ENCODE measurements at places on chromosomes 12 and 14.

DNA sequence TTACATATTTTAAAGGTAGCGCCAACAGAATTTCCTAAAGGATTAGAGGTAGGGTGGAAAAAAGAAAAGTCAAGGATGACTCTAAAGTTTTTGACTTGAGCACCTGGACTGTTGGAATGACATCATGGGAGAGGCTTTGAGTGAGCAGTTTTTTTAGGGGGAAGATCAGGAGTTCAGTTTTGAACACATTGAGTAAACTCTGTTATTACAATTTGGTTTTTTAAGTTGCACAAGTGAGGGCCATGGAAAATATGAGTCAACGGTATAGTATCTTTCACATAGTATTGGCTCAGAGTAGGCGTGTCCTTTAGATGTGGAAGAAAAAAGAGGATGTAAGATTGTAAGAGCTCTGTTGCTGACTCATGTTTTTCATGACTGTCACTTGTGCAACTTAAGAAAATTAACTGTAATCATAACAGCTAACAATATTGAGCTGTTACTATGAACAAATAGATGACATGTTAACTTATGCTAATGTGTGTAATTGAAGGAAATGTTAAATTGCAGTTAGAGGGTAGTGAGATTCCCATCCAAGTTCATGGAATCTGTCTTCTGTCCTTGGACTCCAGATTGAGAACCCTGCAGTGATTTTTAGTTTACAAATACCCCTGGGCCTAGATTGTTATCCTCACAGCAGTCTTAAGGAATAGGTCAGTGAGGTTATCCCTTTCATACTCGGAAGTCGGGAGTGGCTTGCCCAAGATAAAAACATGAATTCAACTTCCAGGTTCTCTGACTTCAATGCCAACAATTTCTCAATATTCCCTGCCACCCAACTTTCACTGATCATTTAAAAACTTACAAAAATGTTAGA lies 48.2 kb upstream of the ATP2B1 start:
- H3K36me3 ChIP-seq: no peaks in the 10 kb centered on the region
- H3K4me1 ChIP-seq: peaks cover 28% of the 10 kb centered on the region
- H3K27me3 ChIP-seq: peaks cover 2% of the 10 kb centered on the region
- DNase-seq: peak; percentile 27
- H3K27ac ChIP-seq: peak overlapping the region; percentile 56

DNA sequence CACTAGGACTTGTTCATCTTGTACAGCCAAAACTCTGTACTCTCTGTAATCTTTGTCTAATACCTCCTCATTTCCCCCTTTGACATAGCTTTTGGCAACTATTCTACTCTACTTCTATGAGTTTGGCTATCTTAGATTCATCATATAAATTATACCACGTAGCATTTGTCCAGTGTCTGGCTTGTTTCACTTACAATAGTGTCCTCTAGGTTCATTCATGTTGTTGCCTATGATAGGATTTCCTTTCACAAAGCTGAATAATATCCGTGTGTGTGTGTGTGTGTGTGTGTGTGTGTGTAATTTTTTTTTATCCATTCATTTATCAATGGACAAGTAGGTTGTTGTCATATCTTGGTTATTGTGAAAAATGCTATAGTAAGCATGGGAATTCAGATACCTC lies 209.5 kb downstream of the KCNC2 start:
- no peak overlapping the region for H3K27ac ChIP-seq
- H3K4me1 ChIP-seq: no peaks in the 10 kb centered on the region
- no peaks in the 10 kb centered on the region for H3K27me3 ChIP-seq
- DNase-seq: no peak
- H3K4me3 ChIP-seq: no peak overlapping the region
- no peaks in the 10 kb centered on the region for H3K36me3 ChIP-seq

DNA sequence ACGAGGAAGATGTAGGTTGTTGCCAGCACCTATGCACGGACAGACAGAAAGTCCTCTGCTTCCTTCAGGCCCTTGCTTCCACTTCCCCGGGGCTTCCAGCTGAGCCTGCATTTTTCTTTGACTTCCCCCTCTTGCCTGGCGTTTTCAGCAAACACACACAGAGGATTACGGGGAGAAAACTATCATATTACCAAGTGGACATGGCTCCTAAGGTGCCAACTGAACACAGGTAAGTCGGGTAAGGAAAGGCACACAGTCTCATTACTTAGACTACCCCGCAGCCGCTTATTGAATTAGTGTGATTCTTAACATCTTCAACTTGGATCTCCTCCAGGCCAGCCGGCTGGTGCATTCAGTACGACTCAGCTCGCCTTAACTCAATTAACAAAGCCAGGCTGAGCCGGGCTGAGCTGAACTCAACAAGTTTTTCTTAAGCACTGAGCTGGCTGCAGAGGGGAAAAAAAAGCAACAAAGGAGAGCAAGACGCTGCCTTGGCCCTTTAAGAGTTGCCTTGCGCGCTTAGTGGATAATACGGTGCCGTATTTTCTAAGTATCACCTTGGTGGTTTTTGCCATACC lies 19.2 kb upstream of the MAP1LC3B2 start:
- H3K4me3 ChIP-seq: no peak overlapping the region
- H3K4me1 ChIP-seq: peaks cover 33% of the 10 kb centered on the region
- no peaks in the 10 kb centered on the region for H3K27me3 ChIP-seq
- H3K36me3 ChIP-seq: no peaks in the 10 kb centered on the region
- DNase-seq: no peak

DNA sequence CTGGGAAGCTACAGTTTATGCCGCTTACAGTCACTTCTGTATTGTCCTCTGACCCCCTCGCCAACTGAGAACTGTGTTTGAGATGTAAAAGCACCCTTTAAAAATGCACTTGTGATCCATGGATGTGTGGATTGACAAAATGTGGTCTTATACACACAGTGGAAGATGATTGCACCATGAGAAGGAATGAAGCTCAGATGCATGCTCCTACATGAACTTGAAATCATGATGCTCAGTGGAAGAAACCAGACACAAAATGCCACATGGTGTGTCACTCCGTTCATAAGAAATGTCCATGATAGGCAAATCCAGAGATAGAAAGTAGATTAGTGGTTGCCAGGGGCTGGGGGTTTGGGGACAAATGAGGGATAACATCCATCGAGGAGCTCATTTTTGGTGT lies 58.0 kb downstream of the PITPNM2 start:
- H3K27me3 ChIP-seq: no peaks in the 10 kb centered on the region
- H3K4me3 ChIP-seq: no peak overlapping the region
- DNase-seq: no peak
- H3K36me3 ChIP-seq: no peaks in the 10 kb centered on the region
- H3K27ac ChIP-seq: no peak overlapping the region

DNA sequence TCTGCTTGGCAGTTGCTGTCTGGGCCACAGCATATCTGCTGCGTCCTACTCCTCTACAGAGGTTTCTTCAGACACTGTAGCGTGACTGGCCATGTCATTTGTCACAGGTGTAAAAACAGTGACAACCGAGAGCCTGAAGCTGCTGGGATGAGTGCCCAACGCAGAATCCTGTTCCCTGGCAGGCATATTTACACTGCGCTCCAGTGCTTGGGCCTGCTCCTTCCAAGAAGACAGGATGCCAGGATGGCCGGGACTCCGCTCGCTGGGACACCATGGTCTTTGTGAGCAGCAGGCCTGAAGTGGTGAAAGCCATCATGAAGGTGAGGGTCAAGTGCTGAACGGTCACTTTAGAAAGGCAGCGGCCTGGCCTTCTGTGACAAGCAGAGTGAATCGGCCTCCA lies 171.4 kb downstream of the EMP1 start:
- no peak for DNase-seq
- no peaks in the 10 kb centered on the region for H3K36me3 ChIP-seq
- no peak overlapping the region for H3K4me3 ChIP-seq
- peaks cover 2% of the 10 kb centered on the region for H3K27me3 ChIP-seq
- no peaks in the 10 kb centered on the region for H3K4me1 ChIP-seq

DNA sequence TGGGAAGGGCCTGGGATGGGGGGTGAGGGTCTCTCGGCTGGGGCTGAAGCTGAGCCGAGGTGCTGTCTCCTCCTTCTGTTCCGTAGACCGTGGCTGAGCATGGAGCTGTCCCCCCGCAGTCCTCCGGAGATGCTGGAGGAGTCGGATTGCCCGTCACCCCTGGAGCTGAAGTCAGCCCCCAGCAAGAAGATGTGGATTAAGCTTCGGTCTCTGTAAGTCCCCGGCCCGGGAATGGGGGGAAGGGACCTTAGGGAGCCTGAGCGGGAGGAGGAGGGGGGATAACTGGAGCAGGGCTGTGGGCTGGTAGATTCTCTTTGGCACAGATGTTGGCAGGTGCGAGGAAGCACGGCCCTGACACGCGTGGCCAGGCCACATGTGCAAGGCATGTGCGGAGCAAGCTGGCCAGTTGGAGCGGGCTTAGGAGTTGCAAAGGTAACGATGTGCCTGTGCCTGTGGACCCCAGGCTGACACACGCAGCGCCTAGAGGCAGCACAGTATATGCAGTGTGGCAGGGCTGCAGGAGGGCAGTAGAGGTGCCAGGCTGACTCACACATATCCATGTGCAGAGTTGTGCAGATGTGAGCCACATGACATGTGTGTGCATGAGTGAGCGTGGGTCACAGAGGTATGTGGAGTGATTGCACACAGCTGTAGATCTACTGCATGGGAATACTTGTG lies 512 bp downstream of the PDE1B start:
- H3K4me1 ChIP-seq: peaks cover 21% of the 10 kb centered on the region
- no peak overlapping the region for H3K27ac ChIP-seq
- peaks cover 24% of the 10 kb centered on the region for H3K36me3 ChIP-seq
- H3K4me3 ChIP-seq: peak overlapping the region; percentile 74
- DNase-seq: no peak

GRCh38 chr12:65443038-65443437 lies 164.6 kb downstream of the MSRB3 start:
- H3K4me1 ChIP-seq: no peaks in the 10 kb centered on the region
- H3K27me3 ChIP-seq: peaks cover 2% of the 10 kb centered on the region
- H3K27ac ChIP-seq: no peak overlapping the region

DNA sequence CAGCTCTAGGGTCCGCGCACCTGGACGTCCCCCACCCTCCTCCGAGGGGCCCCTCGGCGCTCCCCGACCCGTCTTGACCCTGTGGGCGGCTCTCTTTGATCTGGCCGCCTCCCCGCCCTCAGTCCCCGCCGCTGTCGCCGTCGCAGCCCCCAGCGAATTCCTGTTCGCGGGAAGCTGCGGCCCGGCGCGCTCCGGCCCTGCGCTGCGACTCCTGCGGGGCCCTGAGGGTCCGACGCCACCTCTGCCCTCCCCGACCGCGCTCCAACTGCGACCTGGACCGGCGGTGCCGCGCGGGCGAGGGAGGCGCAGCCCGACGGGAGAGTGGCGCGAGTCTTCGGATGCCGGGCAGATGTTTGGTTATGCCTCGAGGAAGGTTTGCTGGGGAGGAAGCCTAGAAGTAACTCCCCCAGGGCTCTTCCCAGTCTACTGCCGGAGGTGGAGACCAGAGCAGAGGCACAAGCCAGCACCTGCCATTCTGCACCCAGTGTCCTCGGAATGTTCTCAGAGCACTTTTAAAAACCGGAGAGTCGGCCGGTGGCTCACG lies 440 bp upstream of the ISM2 start:
- peaks cover 3% of the 10 kb centered on the region for H3K4me1 ChIP-seq
- H3K27ac ChIP-seq: no peak overlapping the region
- DNase-seq: no peak
- peak overlapping the region; percentile 54 for H3K4me3 ChIP-seq
- H3K27me3 ChIP-seq: peaks cover 37% of the 10 kb centered on the region

- DNase-seq: no peak
- no peaks in the 10 kb centered on the region for H3K4me1 ChIP-seq
Observed at GRCh38 chr14:96139169-96139568, 65.5 kb upstream of the BDKRB2 start.

GRCh38 chr14:69247676-69248440 lies 12.1 kb upstream of the GALNT16 start:
- no peak overlapping the region for H3K4me3 ChIP-seq
- no peak overlapping the region for H3K27ac ChIP-seq
- H3K36me3 ChIP-seq: no peaks in the 10 kb centered on the region
- H3K4me1 ChIP-seq: no peaks in the 10 kb centered on the region
- peaks cover 18% of the 10 kb centered on the region for H3K27me3 ChIP-seq

DNA sequence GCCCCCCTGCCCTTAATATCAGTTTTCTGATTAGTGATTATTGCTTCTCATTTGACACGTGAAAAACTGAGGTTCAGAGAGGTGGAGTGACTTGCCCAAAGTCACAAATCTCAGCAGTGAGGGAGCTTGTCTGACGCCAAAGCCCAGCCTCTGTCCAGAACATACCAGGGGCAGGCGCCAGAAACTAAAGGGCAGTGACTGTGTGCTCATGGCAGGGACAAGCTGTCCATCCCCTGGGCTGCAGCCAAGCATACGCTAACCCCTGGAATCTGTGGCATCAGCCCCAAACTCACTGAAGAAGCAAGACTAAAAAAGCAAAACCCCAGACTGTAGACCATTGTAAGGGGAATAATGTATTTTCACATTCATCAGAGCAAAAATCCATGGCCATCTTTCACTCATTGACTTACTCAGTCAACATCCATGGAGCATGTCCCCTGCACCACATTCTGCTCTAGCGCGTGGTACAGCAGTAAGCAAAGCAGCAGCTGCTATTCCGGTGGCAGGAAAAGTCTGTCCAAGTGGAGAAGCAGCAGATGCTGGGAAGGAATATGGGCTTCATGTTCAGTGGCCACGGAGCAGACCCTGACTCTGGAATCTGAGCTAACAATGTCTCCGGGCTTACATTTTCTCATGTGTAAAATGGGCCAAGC lies 1.5 kb upstream of the SERPINA4 start:
- no peaks in the 10 kb centered on the region for H3K4me1 ChIP-seq
- H3K27ac ChIP-seq: no peak overlapping the region
- peaks cover 2% of the 10 kb centered on the region for H3K27me3 ChIP-seq

DNA sequence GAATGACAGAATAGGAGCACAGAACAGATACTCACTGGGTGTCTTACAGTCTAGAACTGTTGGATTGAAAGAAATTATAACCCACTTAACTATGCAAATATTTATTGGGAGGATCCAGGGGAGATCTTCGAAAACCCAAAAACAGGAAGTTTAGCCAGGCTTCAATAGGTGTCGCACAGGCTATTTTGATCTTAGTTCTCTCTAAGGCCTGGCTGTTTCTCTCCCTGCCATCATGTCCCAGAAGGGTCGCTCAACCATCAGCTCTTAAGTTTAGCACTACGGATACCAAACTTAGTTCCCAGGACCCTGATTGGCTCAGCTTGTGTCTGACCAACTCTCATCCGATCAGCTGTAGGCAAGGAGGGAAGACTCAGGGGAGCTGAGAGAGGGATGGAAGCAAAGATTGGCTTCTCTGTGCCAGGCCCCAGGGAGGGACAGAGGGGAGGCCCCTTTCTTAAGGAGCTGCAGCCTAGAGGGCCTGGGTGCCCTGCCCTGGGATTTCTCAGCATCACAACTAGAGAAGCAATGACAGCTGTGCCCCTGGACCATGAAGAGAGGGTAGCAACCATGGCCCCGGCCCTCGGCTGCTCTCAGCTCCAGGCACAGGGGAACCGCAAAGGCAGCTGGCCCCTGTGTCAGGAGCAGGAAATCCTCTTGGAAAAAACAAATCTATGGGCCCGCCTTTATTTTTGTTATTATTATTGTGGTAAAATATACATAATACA lies 13.5 kb downstream of the PHETA1 start:
- H3K4me1 ChIP-seq: peaks cover 13% of the 10 kb centered on the region
- no peaks in the 10 kb centered on the region for H3K36me3 ChIP-seq
- peaks cover 8% of the 10 kb centered on the region for H3K27me3 ChIP-seq
- no peak overlapping the region for H3K4me3 ChIP-seq
- DNase-seq: no peak
